Naive thymus-derived CD8-positive, alpha-beta T cell (primary cell): ENCODE measurements at places on chromosomes 6 and 20.
A peak's percentile ranks its signal among the peaks of the same experiment; 100 is the strongest.

DNA sequence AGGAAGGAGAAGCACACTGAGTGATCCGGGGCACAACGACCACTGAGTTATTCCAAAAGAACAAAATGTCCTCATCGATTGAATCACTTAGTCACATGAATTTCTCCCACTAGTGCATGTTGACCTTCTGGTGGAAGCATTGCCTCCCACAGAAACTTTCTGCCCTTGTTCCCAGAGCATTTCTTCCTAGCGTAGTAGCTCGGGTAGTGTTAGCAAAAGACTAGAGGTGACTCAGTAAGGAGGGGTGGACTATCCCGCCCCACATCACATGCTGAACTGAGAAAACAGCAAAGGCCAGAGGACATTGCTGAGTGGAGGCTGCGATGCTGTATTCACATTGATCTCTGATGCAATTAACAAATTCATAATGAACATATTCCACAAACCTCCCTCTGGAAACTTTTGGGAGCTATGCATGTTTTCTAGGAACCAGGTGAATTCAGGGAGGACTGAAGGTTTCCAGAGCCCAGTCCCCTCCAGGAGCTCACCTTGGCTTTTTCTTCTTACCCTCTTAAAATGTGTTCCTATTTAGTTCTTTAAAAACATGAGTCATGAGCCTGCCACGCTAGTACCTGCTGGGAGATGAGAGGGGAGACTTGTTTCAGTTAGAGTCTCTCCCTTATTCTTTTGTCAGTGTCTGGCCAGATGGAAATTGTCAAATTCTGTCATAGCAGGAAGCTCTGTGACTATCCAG lies 507.9 kb downstream of the CDH26 start:
- DNase-seq = no peak

DNA sequence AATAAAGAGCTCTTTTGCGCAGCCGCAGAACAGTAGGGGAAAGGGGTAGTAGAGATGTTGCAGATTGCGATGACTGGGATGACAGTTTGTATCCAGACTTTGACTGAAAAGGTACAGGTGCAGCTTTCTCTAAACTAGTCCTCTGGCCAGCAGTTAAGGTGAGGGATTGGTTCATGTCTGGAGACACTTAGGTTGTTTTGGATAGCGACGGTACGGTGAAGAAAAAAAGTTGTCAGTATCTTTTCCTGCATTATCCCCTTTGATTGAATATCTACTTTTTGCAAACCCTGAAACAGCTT lies 537 bp downstream of the PRR3 start:
- no peak for DNase-seq

- DNase-seq = no peak
These were observed 323.7 kb downstream of the THBS2 start for GRCh38 chr6:168929871-168930450.

DNA sequence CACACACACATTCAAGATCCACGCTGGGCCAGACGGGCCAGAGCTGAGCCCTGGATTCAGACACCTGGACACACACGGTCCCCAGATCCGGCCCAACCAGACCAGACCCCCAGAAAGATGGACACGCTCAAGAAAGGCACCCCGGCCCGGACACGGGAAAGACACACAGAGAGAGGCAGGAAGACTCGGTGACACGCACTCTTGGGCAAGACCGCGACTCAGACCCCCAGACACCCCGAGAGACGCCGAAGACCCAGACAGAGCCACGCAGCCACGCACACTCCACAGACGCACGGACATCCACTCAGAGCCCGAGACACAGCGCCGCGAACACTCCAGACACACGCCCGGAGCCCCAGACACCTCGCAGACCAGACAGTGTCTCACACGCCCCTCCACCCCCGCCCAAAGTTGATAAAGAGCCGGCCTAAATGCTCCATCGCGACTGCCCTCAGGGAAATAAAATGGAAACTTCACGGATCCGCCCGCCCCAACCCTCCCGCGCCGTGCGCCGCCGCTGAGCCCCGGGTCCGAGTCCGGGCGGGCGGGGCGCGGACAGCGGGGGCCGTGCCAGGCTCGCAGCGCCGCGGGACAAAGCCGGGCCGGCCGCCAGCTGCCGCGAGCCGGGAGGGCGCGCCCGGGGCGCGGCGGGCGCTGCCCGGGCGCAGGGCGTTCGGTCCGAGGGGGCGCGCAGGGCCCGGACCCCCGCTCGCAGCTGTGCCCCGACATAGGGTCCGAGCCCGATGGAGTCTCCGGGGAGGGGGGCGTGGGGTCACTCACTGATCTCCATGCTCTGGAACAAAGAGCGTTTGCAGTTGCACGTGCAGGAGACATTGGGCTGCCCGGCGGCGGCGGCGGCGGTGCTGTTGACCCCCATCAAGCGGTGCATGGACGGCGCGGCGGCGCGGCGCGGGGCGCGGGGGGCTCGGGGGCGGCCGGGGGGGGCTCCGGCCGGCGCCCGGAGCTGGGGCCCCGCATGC lies 831 bp downstream of the PMEPA1 start:
- no peak for DNase-seq

- no peak for DNase-seq
These were observed 33.7 kb downstream of the NOL7 start for GRCh38 chr6:13648850-13649249.

GRCh38 chr6:112269114-112269513 lies 14.7 kb upstream of the LAMA4 start:
- no peak for DNase-seq

DNA sequence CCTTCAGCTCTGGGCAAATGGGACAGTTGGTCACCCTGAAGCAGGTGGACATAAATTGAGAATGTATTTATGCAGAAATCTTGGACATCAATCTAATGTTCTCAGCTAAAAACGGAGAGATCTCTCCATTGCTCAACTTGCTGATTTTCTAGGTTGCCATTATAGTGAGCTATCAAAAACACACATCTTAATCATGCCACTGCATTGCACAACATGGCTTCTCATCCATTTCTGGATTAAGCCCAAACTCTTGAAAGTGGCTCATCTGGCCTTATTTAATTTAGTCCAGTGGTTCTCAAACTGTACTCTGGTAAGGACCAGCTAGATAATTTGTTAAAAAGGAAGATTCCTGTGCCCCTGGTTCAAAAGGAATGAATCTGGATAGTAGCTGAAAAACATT lies 324.9 kb upstream of the CITED2 start:
- no peak for DNase-seq

GRCh38 chr6:104789770-104790190 lies 69.9 kb downstream of the HACE1 start:
- peak; percentile 39 for DNase-seq

DNA sequence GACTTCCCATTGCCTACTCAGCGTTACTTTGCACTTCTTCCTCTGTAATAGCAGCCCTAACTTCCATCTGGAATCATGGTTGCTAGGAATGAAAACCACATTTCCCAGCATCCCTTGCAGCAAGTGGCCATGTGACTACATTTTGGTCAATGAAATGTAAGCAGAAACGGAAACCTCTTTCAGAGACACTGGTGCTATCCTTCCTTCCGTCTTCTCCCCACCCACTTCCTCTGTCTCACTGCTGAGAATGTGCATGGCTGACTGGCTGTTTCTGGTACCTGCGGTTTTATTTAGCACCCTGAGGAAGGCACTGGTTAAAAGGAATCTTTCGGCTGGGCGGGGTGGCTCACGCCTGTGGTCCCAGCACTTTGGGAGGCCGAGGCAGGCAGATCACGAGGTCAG lies 107.4 kb downstream of the SCML4 start:
- DNase-seq = peak; percentile 87

- peak; percentile 24 for DNase-seq
These were observed 26.3 kb downstream of the PRDM1 start for GRCh38 chr6:106112433-106112832.

GRCh38 chr6:22756365-22756764 lies 187.0 kb downstream of the HDGFL1 start:
- no peak for DNase-seq
